Breast epithelium (tissue), 4 donors: ENCODE measurements at places on chromosomes 2 and 18. TPM values are rescaled to one million over a fixed set of nuclear protein-coding genes. Genes with fewer than 3 reads are reported as not detected.

Gene ARPC2
- total RNA-seq = 212 TPM

Gene PRSS56
- total RNA-seq = not detected

Gene ECEL1
- total RNA-seq = 0.48 TPM

Gene RNASEH1
- total RNA-seq = 22.1 TPM

Gene TTC21B
- 54.3 TPM for total RNA-seq

Gene ASB18
- total RNA-seq = not detected

Gene OTX1
- total RNA-seq = not detected

Gene SIX3
- not detected for total RNA-seq

Gene LOXL3
- total RNA-seq = 7.8 TPM

Gene PIEZO2
- 1.9 TPM for total RNA-seq

Gene SATB2
- 2.3 TPM for total RNA-seq

Gene RFTN2
- total RNA-seq = 2.3 TPM

Gene CDH20
- total RNA-seq = 0.66 TPM

Gene TMEM237
- total RNA-seq = 39.7 TPM

Gene CYP26B1
- total RNA-seq = 41.6 TPM

- DNase-seq = peak; percentile 89
Measured at GRCh38 chr2:133641497-133641896, 73.2 kb upstream of the NCKAP5 start.

- DNase-seq = no peak
Measured at GRCh38 chr2:162706770-162707169, 131.8 kb downstream of the KCNH7 start.

- no peak for DNase-seq
Measured at GRCh38 chr2:42392191-42392590, 31.2 kb upstream of the COX7A2L start.

DNA sequence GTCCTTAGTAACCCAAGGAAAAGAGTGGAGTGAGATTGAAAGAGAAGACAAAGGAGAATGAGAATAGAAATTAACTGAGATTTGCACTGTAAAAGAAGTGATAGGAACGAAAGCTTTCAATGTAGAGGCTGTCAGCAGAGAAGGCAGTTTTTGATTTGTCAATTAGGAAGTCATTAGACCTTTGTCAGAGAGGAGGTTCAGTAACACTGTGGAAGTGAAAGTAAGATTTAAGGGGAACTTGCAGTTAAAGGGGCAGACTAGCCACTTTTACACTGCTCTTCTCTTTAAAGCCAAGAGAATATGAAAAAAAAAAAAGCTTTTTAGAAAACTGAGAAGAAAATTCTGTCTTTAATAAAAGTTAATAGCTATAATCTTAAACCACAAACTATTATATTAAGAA, 11.5 kb upstream of the KYNU start:
- DNase-seq = no peak

DNA sequence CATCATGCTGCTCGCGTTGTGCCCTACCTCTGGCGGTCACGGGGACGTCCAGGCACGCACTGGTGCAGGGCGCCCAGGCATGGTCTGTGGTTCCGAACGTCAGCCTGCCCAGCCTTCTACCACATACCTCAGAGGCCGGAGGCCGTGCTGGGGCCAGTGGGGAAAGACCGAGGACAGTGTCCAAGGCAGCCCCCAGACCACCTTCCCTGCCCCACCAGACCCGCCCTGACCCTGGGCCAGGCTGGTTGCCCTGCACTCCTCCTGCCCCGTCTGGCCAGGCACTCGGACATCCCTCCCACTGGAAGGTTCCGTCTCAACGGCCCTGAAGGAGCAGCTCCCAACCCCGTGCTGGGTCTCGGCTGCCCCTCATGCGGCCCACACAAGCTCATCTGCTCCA, 32.8 kb downstream of the SLC66A2 start:
- no peak for DNase-seq

DNA sequence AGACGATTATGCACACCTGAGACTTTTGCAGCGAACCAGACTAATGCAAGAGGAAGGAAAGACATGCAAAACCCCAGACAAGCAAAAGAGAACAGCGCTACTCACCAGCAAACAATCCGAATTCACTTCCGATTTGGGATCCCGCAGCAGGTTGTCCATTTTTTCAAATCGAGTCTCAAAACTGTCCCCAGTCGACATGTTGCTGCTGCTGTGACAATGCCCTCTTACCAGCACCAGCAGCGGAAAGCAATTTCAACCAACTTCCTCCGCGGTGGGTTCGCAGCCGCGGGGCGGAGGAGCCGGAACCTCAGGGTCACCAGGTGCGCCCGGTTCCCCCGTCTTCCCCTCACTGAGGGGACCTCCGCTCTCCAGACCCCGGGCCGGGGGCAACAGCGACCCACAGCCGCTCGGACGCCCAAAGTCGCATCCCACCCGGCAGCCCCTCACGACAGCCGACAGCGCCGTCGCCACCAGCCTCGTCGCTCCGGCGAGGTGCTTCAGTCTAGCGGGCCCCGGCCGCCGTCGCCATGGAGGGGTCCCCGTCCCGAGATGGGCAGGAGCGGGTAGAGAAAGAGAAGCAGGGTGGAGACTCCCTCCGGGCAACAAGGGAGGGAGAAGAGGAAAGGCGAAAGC, 784 bp downstream of the ROCK1 start:
- DNase-seq = no peak

DNA sequence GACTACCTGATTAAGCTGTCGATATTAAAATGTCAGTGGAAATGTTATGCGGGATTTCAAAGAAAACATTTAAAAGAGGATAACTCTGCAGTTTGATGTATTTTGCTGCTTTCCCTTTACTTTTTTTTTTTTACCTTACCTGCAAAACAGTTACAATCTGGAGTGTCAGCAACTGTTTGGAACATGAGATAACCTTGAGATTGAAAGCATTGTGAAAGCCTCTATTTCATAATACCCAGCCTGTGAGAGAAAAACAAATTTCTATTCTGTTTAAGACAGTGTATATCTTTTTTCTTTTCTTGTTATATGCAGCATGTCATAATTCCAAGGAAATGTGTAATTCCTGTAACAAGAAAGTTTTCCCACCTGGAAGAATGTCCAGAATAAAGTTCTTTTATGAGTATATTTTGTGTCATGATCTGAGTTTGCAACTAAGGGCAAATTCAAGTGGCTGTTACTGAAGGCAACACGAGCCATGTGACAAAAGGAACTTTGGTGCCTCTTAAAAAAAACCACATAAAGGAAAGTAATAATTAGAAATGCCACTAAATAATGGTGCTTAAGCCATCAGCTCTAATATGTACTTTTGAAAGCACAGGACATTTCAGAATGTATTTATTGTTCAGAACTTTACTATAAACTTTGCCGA, 297.0 kb upstream of the DSEL start:
- no peak for DNase-seq

DNA sequence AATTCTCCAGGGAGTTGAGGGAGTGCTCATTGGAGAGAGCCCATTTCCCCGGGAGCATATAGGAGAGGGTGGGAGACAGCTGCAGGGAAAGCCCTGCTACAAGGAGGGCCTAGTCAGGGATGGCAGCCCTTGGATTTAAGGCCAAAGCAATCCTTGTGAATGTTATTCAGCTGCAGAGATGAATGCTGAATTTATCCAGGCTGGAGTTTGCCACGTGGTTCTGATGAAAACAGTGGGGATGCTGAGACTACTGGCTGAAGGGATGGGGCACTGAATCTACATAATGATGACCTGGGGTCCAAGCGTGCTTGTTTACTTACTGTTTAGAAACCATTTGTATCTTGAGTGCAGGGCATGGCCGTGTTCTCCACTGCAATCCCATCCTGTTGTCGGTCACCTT, 35.6 kb upstream of the RNF149 start:
- no peak for DNase-seq

- DNase-seq = peak; percentile 52
Measured at GRCh38 chr2:27369471-27370025, 590 bp downstream of the EIF2B4 start.

GRCh38 chr2:234271338-234271737, 220.8 kb downstream of the SPP2 start:
- no peak for DNase-seq

DNA sequence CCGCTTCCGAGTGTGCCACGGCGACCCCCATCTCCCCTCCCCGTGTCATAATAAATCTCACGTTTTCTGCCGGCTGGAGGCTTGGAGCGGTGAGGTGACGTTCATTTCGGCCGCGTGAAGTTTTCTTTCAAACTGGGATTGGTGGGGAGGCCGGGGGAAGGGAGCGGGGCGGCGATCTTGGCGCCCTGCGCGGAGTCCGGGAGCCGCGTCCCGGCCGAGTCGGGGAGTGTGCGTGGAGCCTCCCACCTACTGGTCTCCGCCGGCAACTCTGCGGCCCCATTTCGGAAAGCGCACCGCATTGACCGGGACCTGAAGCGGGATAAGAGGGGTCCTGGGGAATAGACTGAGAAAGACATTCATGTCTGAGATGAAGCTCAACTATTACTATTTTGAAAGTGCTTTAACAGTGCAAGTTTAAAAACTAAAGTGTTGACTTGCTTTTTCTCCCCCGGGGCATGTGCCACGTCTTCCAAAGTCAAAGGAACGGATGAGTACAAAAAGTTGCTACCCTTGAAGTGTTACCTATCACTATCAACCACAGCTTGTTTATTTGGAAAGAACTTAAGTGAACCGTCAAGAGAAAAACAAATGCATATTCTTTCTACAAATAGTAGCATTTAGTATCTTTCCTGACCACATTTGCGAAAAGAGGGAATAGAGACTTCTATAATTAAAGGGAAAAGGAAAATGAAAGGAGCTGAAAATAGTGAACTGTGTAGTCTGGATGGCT, 818 bp upstream of the IKZF2 start:
- peak; percentile 69 for DNase-seq

DNA sequence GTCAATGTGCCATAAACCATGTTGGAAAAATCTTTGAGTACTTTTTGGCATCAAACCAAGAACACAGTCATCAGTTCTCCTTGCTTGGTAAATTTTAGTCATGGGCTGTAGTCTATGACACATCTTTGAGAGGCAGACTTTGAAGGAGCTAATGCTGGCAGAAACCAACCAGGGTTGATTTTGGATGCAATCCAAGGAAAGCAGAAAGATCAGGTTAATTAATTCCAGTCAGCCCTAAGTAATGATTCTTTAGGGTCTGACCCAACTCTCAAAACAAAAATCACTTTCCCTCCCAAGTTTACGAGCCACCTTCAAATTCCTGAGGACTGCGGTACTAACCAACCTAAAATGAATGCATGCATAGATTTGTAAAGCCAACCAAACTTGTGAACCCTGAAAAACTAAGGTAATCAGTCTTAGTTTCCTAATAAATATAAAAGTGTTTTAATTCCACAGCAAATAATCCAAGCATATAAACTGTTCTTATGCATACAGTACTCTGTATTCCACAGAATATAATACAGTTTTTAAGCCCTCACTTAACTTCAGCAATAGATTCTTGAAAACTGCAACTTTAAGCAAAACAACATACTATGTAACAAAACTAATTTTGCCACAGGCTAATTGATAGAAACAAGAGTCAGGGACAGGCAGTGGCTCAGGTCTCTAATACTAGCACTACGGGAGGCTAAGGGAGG, 22.0 kb downstream of the AP1S3 start:
- DNase-seq = no peak

DNA sequence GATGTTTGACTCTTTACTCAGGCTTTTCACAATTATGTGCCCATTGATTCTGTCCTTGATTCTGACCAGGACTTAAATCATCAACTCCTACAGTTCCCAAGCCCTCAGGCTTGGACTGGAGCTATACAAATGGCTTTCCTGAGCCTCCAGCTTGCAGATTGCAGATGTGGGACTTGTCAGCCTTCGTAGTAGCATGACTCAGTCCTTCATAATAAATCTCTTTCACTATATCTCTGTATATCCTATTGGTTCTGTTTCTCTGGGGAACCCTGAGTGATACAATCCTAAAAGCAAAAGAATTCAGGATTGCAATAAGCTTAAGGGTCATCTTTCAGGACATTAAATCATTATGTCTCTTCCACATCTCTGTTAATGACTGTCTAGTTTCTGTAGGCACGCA, 356.6 kb downstream of the RIT2 start:
- DNase-seq = no peak

DNA sequence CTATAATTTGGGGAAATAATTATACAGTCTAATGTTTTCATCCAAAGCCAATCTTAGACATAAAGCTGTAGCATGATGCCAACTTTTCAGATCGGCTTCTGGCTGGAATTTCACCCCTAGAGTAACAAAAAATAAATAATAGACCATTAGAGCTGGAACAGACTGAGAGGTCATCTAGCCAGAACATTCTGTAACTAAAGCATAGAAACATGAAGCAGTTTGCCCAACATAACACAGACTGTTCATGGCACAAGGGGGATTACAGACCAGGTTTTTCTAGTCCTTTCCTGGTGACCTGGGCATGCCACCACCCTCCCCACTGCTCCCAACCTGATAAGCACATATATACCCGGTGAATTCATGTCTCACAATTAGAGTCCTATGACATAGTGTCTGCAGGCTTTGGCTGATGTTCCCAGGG, 116.4 kb upstream of the PPP1CB start:
- no peak for DNase-seq

- DNase-seq = no peak
Measured at GRCh38 chr2:182066400-182067087, 80.9 kb downstream of the PPP1R1C start.

GRCh38 chr18:13377496-13377895, 158.9 kb downstream of the LDLRAD4 start:
- DNase-seq = no peak

DNA sequence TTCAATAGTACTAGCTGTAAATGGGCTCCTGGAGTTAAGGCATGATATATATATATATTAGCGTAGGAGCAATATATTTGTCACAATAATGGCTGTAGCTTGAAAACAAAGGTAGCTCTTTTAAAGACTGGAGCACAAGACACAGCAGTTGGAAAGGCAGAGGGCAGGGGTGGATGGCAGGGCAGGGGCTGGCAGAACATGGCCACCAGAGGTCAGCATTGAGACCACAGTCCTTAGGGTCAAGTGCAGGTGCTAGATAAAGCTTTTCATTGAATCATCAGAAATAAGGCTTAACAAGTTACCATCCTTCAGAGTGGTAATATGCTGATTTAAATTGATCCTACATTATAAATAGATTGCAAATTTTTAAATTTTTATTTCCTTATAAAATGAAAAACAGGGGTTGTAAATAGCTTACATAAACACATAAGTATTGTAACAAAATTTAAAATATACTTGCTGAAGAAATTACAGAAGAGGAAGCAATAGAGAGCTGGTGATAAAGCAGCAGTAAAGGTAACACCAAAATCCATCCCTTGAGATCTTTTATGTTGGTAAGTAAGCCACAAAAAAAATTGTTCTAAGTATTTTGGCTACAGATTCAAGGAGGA, 161.2 kb upstream of the PIEZO2 start:
- DNase-seq = no peak

- no peak for DNase-seq
Measured at GRCh38 chr2:120979398-120979797, 243.7 kb downstream of the GLI2 start.

DNA sequence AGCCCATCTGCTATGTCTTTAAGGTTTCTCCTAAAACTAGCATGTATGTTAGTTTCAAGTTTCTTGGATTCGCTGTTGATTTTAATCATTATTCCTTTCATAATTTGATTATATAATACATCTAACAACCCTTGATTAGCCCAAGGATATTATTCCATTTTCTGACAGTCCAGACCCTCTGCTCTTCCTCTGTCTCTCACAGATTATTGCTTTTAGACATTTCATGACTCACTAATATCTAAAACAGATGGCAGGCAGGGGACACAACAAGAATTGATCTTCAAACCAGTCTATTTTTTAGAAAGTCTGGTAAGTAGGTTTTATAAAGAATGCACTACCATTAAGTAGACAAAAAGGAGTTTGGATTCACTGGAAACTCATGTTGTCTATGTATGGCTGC, 162.2 kb downstream of the ANKRD44 start:
- no peak for DNase-seq

GRCh38 chr2:122422384-122422991, 667.0 kb downstream of the TSN start:
- DNase-seq = no peak

GRCh38 chr2:158724803-158725381, 70.2 kb upstream of the DAPL1 start:
- DNase-seq = peak; percentile 35
